Stimulated activated CD8-positive, alpha-beta memory T cell treated with anti-CD3 and anti-CD28 coated beads, Interleukin-12 subunit alpha, Interleukin-12 subunit beta, amount 100 ng/mL, for 1 hour (primary cell): ENCODE measurements at places on chromosomes 7 and 10.

DNA sequence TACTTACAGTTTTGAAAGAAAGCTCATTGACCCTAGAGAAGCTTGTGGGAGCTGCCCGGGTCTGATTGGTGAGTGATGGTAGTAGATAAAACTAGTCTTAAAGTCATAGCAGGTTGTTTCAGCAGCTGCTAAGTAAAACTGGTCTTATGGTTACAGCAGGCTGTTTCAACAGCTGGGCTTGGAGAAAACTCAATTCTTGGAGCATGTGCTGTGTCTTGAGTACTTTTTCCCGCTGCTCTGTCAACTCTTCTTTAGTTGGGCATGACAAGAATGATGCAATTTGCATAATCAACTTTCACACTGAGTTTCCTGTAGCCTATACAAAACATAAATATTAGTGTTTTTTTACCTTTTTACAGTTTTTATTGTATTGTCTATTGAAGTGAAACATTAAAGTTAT, 707.9 kb downstream of the AUTS2 start:
- no peak for DNase-seq

- DNase-seq = no peak
These were observed 15.3 kb downstream of the GNAT3 start for GRCh38 chr7:80496586-80496985.

GRCh38 chr7:155188821-155189581, 108.7 kb upstream of the INSIG1 start:
- DNase-seq = no peak

- DNase-seq = no peak
These were observed 134.0 kb downstream of the PAXIP1 start for GRCh38 chr7:154868921-154869320.

DNA sequence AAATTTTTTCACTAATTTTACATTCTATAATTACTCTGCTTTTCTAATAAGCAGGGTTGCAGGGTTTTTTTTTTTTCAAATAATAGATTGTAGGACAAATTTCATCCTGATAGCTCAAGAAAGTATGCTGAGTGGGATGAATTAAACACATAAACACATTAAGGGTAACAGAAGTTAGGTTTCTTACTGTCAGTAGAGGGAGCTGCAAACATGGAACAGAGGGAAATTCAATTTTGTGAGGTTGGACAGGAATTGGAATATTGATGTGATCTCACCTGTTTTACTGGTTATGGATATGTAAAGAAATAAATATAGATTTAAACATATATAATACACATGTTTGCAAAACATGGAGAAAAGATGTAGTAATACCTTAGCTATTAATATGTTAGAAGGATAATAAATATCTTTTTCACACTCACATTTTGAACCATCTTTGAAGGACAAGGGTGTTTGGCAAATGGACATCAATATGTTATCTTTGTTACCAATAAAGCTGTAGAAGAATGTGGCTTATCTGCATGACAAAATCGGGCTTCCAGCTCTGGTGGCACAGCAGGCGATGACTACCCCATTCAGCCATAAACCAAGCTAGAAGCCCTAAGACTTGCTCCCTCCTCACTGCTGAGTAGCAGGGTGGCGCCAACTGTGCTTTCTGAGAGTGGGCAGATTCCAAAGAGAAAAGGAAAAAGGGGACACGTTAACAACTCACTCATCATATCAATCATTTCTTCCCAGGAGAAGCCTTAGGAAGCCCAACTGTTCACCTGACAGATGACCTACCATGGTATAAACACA, 1257.4 kb downstream of the GATA3 start:
- DNase-seq = no peak

DNA sequence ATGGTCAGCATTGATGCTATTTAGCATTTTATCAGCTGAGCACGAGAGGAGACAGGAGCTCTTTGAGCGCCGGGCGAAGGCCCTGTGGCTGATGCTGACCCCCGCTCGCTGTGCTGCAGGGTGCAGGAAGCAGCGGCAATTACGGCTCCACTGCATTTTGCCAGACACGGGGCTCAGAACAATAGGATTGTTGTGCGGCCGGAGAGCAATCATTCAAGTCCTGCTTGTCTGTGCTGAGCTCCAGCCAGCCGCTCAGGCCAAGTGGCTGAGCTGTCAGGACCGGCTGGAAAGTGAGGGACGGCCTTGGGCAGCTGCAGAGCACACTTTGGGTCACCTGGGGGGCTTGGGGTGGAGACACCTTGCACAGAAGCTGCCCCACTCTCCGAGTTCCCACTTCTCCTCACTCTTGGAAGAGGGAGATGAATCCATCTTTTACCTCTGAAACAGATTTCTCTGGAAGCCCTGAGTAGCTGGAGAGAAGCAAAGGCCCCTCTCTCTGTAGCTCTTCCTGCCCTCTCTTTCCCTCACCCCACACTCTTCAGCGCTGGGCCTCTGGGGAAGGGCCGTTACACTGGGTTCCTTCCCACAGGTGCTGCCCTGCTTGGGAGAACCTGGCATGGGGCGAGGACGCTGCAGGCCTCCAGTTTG, 17.3 kb upstream of the ADARB2 start:
- no peak for DNase-seq

DNA sequence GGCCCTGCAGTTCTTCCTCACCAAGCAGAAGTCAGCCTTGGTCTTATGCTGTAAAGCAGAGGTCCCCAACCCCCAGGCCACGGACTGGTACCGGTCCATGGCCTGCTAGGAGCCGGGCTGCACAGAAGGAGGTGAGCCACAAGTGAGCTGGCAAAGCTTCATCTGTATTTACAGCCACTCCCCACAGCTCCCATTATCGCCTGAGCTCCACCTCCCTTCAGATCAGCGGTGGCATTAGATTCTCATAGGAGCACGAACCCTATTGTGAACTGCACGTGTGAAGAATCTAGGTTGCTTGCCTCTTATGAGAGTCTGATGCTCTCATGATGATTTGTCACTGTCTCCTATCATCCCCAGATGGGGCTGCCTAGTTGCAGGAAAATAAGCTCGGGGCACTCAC, 87.6 kb upstream of the NEBL start:
- no peak for DNase-seq

GRCh38 chr10:111077479-111077784, 603 bp downstream of the ADRA2A start:
- DNase-seq = no peak

GRCh38 chr7:15234431-15234830, 327.4 kb downstream of the AGMO start:
- no peak for DNase-seq

- no peak for DNase-seq
These were observed 1.8 kb downstream of the GPC2 start for GRCh38 chr7:100175296-100175935.

DNA sequence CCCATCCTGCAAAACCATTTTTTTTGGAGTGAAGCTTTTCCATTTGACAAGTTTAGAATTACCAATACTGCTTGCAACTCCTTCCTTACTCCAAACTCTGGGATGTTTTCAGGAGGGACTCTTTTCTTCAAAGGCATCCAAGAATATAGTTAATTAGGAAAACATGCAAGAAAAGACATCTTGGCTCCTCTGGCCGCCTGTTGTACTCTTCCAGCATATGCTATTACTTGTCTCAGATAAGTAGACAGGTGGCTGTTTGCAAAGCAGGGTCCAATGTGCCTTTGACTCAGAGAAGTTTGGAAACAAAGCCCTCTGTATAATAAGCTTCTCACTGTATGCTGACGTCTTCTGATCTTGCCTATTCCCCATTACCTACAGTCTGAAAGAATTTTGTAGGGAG, 746.5 kb downstream of the AUTS2 start:
- DNase-seq = no peak
